Stimulated activated naive CD4-positive, alpha-beta T cell (primary cell): ENCODE measurements at places on chromosomes 6 and 20.

DNA sequence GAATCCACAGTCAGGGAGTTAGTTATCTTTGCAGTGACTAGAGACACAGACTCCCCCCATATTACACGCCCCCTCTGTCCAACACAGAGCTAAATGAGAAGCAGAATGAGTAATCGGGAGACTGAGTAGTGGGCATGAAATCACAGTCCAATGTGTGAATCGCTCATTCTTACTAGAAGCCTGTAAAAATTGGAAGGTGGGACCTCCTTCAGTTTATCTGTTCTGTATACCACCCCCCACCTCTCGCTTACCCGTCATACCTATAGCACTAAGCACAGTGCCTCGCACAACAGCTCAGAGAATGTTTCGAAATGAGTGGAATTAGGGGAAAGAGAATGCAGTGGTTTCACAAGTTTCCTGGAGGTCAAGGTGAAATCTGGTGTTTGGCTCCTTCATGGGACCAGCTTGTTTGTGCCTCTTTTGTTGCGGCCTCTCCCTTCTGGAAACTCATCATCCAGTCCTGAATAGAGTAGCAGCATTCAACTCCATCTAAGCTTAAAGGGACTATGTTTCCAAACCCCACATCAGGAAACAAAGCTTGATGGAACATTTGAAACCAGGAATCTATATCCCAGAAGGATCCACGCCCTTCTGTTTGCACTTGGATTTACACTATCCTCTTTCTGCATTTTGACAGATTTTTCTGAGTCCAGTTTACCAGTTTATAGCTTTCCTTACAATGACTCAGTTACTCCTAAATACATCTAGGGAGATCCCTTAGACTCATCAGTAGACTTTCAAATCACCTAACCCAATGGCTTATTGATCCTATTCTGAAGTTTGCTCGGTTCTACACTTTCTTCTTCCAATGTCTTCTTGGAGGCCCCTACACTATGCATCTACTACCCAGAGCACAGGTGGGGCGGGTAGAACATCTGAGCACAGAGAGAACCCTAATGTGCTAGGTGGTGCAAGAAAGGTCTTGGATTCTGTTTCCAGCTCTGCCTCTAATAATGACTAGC, 59.2 kb upstream of the PIM1 start:
- no peak for DNase-seq

DNA sequence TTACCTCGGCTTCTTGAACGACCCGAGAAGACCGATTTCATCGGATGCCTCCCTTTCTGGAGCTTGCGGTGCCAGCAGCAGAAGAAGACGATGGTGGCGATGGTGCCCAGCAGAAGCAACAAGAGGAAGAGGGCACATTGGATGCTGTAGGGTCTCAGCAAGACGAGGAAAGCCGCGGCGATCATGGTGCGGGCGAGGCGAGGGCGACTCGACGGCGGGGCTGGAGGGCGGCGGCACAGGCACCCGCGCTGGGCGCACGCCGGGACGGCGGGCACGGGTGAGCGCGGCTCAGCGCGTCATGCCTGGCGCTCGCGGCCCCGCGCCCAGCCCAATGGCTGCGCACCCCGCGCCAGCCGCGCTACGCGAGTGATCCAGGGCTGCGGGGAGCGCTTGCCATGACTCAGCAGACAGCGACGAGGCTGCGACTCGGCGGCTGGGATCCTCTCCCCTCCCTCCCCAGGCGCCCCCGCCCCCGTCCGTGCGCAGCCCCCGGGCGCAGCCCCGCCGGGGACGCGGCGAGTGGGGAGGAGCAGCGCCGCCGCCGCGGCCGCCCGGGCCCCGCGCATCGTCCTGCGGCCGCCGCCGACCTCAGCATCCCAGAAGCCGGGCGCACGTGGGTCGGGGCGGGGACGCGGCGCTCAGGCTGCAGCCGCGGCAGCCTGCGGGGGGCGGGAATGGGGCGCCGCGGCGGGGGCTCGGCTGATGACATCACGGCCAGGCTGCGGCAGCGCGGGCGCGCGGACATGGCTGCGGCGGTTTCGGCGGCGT, at the start of gene BEND6:
Gene BEND6, plus strand, starts transcription at position 705 of the 768 bp plus-strand sequence. CDS start 26,704 bp downstream, outside the sequence.
- no peak for DNase-seq

- DNase-seq: peak; percentile 59
Measured at GRCh38 chr20:51494241-51495110, 48.0 kb downstream of the NFATC2 start.

DNA sequence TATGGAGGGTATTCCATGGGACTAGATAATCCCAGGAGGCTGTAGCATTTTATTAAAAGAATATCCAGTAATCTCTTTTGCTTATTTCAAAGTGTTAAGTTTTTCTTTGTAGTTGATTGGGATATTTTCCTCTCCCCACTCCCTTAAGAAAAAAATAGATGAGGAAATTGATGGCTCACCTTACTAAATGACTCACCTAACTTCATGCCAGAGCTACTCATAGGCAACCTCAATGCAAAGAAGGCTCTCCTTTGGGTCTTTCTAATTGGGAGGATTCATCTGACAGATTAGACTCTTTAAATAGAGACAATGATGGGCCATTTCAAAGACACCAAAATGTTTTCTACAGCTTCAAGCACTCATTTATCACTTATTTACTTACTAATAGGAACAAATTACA, 528.5 kb upstream of the BTBD3 start:
- DNase-seq: no peak

GRCh38 chr6:10565913-10566312, 44.8 kb downstream of the GCNT2 start:
- no peak for DNase-seq

DNA sequence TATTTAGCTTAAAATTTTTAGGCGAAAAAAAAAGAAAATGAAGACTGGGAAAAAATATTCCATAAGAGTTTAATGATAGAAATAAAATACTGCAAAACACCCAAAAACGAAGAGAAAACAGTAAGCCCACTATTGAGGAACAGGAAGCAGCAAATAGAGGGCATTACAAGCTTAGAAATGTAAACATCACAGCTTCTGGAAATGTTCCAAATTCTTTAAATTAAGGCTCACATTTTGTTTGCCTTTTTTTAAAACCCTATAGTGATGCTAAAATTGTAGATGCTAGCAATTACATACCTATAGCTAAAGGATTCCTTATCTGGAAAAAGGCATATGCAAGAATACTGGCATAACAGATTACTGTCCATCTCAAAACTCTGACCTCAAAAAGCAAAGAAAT, 248.6 kb downstream of the KHDRBS2 start:
- no peak for DNase-seq

GRCh38 chr20:51331481-51331880, 211.0 kb downstream of the NFATC2 start:
- DNase-seq: no peak

GRCh38 chr20:42734660-42735368, 454.9 kb downstream of the PTPRT start:
- no peak for DNase-seq

GRCh38 chr20:41030061-41030460, 1.4 kb downstream of the TOP1 start:
- no peak for DNase-seq

- no peak for DNase-seq
Measured at GRCh38 chr6:83970582-83970981, 63.0 kb upstream of the MRAP2 start.

DNA sequence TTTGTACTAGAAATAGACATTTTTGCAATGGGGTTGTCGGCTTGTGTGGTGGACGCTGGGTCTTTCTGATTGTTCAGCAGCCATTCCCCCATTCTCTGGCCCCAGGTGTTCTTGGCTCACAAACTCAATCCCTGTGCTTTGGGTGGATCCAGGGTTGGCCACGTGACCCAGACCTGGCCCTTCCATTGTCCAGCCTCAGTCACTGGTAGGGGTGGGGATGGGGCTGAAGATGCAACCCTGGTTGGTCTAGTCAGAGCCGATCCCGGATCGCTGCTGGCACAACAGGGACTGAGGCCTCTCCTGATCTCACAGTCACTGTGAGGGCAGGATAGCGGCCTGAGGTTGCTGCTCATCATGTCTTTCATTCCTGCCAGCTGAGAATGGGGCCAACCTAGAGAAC, 365.3 kb upstream of the SULF2 start:
- DNase-seq: no peak
